ENCODE measurements at places on chromosomes 13 and 19. TPM values are rescaled to one million over a fixed set of nuclear protein-coding genes. Genes with fewer than 3 reads are reported as not detected.

GPR12 gene
- total RNA-seq = not detected

APOC1 gene
- 0.89 TPM for total RNA-seq

PTPRH gene
- total RNA-seq = not detected

MICOS13 gene
- total RNA-seq = 38.7 TPM

PRR12 gene
- total RNA-seq = 27.2 TPM

ZNF558 gene
- 24.7 TPM for total RNA-seq

ATXN8OS gene
- not detected for total RNA-seq

DENND1C gene
- 73.2 TPM for total RNA-seq

TPTE2 gene
- not detected for total RNA-seq

APC2 gene
- total RNA-seq = 0.04 TPM

C13orf42 gene
- not detected for total RNA-seq

LILRB2 gene
- total RNA-seq = not detected

B9D2 gene
- 9.5 TPM for total RNA-seq

IGFL1 gene
- not detected for total RNA-seq

SERP2 gene
- total RNA-seq = not detected

All from activated T-helper 17 cell treated with anti-CD3 and anti-CD28 coated beads, Interleukin-2, amount 50 U/mL, for 72 hours (primary cell).